CD4-positive, alpha-beta T cell treated with Interferon gamma for 1 hour (primary cell): ENCODE measurements at places on chromosomes 4 and X.

- no peak for DNase-seq
These were observed 3.8 kb downstream of the PHOX2B start for GRCh38 chr4:41744572-41745291.

GRCh38 chr4:74426101-74426500 lies 18.8 kb upstream of the AREG start:
- DNase-seq, result no peak

DNA sequence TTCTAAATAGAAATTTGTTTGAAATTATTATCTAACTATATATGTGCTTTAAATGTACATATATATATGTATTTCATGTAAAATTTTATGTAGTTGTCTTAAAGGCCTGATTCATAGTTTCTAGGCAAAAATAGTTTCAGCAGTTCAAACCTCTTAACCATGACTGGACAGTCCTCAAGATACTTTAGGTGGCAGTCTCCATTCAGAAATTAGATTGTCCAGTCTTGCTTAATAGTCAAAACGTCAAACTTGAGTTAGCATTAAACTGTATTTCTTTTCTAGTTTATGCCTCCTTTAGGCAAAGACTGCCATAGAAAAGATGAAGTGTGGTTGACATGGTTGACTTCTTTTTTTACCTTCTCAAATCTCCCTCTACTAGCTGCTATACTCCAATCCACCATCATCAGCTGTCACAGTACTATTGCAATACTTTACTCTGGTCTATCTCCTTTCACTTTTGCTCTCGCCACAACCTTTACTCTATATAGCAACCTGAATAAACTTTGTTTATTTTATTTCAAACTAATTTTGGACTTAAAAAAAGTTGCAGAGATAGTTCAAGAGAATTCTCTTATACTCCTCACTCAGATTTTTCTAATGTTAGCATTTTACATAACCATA lies 395.6 kb upstream of the DIPK2B start:
- DNase-seq, result no peak

DNA sequence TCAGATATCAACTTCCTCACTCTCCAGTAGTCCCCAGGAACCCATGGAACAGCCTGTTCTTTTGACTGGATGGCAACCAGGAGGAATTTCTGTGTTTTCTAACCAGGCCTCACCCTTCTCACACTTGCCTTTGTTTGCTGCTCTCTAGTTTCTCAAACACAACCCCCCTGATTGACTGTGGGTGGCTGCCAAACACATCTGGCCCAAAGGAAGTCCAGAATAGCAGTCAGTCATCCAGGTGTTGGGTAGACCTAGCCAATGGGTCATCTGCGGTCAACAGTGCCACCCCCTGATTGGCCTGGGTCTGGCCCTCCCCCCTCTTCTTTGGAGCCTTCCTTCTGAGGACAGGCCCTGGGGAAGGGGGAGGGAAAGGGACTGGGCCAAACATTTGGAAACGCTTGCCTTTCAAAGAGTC lies 53.7 kb downstream of the MSX1 start:
- DNase-seq, result no peak

DNA sequence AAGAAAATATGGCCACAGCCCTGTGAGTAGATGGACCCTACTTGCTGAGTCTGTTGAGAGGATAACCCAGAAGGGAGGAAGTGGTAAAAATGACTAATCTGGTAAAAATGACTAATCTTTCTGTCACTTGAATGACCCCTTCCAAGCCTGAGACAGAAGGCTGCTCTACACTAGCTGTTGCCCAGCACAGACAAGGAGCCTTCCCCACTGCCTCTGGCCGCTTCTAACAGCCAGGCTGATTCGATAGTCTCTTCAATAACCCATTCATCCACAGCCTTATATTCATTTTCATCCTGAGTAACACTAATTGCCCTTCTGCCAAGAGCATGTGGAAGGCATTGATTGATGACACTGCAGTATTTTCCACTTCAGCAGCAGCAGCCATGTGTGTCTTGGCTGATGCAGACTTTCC lies 18.4 kb downstream of the MAGEB17 start:
- no peak for DNase-seq

DNA sequence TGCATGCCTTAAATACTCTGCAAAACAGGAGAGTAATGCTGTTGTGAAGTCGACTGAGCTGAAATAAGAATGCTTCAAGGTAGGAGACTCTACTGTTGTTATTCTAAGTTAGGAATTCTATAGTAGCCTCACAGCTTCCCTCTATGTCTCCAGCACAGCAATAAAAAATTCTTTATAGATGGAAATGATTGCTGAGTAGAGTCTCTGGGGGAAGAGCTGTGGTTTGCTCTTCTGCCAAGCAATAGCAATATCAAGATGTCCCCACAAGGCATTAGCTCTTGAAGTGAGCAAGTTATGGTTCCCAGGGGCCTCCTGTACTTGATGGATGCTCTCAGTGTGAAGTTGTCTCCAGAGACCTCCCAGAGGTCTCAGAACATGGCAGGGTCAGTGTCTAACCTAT lies 880.6 kb upstream of the FRG1 start:
- no peak for DNase-seq

DNA sequence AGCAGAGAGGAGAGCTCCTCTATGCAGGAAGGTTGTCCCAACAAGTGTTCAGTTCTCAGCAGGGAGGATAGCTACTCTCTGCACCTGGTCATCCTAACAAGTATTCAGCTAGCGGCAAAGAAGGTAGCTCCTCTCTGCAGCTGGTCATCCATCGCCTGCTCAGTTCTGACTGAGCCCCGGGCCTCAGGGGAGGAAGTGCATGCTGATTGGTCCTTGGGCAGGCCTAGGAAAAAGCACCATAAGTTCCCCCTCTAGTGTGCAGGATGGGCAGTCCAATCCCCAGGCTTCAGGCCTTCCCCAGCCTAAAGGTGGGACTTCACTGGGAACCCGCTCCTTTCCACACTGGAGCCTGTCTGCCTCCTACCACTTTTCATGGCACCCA lies 4.4 kb upstream of the FBXW7 start:
- DNase-seq, result no peak

- DNase-seq, result peak; percentile 5
These were observed 20.2 kb upstream of the RASGEF1B start for GRCh38 chr4:81491943-81492342.
